ENCODE measurements at places on chromosomes 3 and 15. TPM values are rescaled to one million over a fixed set of nuclear protein-coding genes. Genes with fewer than 3 reads are reported as not detected.

The CSPG4 gene
- 0.07 TPM for total RNA-seq

The COL7A1 gene
- total RNA-seq = 1.4 TPM

DNA sequence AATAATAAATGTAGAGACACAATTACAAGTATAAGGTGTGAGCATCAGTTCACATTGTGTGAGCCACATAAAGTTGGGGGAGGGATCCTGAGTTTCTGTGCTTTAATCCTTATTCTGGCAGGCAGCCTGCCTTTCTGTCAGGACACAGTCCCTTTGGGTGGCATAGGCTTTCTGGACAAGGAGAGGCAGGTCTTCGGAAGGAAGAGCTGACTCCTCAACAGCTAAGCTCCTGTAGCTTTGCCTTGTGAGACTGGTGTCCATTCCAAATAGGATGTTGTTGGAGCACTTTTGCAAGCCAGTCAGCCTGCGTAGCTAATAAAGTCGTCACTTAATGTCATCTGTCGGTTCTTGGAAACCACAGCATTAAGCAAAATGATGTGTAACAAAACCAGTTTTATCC lies 151.9 kb upstream of the MCTP2 start:
- H3K27me3 ChIP-seq = no peaks in the 10 kb centered on the region
- no peak for DNase-seq
- no peak overlapping the region for H3K4me3 ChIP-seq
- no peak overlapping the region for H3K27ac ChIP-seq
- H3K36me3 ChIP-seq = no peaks in the 10 kb centered on the region
- H3K4me1 ChIP-seq = peaks cover 5% of the 10 kb centered on the region

GRCh38 chr3:15982667-15983196 lies 185.0 kb upstream of the ANKRD28 start:
- H3K27me3 ChIP-seq = no peaks in the 10 kb centered on the region
- no peaks in the 10 kb centered on the region for H3K4me1 ChIP-seq
- no peak overlapping the region for H3K27ac ChIP-seq
- no peaks in the 10 kb centered on the region for H3K36me3 ChIP-seq
- H3K4me3 ChIP-seq = no peak overlapping the region

- H3K36me3 ChIP-seq = no peaks in the 10 kb centered on the region
- DNase-seq = no peak
- H3K27ac ChIP-seq = no peak overlapping the region
- no peaks in the 10 kb centered on the region for H3K27me3 ChIP-seq
These were observed 199.1 kb downstream of the FAM43A start for GRCh38 chr3:194884649-194885315.
